ENCODE measurements at places on chromosomes 5 and 9.

DNA sequence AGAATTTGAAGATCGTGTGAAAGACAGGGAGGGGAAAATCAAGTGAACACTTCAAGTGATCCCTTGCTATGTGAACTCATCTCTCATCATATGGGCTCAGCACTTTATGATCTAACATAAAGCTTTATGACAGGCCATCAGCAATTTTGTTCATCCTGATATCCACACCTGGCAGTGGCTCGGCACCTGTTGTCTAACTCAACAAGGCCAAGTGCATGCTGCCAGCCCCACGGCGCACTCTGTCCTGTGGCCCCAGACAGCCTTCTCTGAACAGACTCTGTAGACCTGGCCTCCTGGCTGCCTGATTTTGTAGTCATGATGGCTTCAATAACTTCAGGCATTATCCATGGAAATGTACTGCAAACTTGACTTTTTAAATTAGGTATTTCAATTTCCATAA lies 106.3 kb downstream of the MEF2C start:
- DNase-seq: no peak

GRCh38 chr9:134287591-134288491 lies 38.4 kb upstream of the RXRA start:
- DNase-seq: no peak

- no peak for DNase-seq
These were observed 32.8 kb downstream of the GALNT10 start for GRCh38 chr5:154223320-154223719.

DNA sequence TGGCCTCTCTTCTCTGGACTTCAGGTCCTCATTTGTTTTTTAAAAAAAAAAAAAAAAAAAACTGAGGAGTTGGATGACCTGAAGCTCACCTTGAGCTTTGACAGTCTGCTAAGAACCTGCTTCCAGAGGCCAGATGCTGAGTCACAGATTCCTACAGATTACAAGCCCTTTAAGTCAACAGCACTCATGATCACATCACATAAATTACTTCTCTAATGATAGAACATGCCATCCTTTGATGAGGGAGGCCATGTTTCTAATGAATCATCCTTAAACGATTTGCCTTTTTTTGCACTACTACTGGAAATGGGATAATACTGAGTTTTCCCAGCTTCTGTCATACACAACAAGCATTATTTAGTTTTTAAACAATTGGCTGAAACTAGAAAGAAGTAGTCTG lies 34.2 kb upstream of the MYOT start:
- peak; percentile 70 for DNase-seq

- no peak for DNase-seq
These were observed 15.2 kb upstream of the KCNMB1 start for GRCh38 chr5:170404398-170404797.

GRCh38 chr5:9498541-9499497 lies 47.1 kb downstream of the SEMA5A start:
- peak; percentile 17 for DNase-seq

DNA sequence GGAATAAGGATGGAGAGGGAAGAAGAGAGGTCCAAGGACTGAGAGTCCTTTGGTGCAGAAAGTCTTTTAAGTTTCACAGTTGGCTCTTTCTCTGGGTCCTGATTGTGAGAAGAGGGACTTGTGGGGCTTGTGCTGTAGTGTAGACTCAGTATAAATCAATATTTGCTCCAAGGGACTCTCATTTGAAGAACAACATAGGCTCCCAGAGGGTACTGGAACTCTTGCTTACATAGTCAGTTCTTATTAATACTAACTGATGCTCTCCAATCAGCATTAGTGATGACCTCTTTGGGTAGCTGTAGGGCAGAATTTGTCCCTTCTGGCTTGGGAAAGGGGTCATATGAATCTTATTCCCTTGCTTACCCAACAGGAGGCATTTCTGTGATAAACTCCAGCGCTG lies 62.5 kb upstream of the CXCL14 start:
- no peak for DNase-seq

GRCh38 chr9:115923903-115924668 lies 229.5 kb upstream of the PAPPA start:
- DNase-seq: peak; percentile 95

- no peak for DNase-seq
These were observed 4.7 kb downstream of the SEMA4D start for GRCh38 chr9:89493181-89493580.

DNA sequence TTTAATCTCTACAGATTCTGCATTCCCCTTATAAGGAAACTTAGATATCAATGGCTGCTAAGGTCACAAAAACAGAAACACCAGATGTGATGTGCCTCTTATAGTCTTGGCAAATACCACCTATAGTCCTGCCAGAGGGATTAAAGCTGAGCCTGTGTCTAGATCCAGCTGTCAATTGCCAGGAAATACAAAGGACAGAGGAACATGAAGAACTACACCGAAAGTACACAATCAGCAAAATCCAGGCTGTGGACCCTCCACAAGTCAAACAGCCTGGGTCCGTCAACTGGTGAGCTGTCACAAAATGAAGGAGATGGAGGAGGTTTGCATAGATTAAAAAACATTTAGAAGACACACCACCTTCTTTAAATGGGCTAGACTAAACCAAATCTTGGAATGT lies 85.4 kb downstream of the KLF4 start:
- DNase-seq: no peak

DNA sequence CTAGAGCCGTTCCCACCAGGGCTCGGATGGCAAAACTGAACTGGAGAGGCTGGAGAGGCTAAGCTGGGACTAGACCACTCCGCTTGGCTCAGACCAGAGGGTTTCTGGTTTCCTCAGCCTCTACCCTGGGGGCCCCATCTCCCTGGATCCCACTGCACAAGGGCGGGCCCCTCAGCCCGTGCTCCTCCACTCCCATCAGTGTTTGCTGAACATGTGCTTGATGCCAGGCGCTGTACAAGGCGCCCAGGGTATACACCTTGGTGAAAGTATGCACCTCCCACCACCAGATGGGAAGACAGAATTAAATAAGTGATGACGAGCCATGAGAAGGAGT lies 18.0 kb downstream of the GPX3 start:
- DNase-seq: no peak

DNA sequence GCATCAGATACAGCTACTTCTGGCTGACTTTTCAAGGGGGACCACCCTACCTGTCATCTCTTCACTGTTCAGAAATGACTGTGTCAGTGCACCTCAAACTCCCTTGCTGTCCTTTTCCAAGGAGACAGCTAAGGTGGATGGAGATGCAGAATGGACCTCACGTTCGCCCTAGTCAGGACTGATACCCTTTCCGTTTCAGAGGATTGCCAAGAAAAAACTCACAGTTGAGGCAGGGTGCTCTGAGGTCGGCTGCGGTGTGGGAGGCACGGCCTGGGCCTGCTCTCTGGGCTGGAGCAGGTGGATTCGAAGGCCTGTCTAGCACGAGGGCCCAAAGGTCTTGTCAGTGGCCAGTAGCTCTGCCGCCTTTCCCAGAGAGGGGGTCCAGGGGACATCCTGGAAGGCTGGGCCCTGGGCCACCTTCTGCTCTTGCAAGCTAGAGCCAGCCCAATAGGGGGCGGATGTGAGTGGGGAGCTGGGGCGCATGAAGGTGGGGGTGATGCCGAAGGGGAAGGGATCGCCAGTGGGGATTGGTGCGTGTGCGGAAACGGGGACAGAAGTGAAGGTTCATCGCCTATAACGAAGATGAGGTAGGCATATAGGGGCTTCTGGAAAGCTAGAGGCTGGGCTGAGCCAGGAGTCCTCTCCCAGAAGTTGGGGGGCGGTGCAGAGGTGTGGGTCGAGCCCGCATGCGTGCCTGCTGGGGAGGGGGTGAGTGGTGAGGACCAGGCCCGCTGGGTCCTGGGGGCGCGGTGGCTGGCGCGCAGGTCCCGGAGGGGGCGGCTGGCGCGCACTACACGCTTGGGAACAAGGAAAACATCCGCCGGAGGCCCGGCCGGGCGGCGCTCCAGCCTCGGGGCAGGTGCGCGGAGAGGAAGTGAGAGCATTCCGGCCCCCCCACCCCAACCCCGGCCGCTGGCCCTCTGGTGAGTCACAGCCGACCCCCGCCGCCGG lies 2.5 kb upstream of the MSMP start:
- peak; percentile 27 for DNase-seq

GRCh38 chr9:133357656-133358055 lies 1.3 kb downstream of the SURF2 start:
- DNase-seq: no peak

GRCh38 chr9:20441711-20442423 lies 180.4 kb downstream of the MLLT3 start:
- no peak for DNase-seq

- DNase-seq: no peak
These were observed 67.5 kb downstream of the SEMA6A start for GRCh38 chr5:116507051-116507537.

GRCh38 chr5:55699041-55699688 lies 13.0 kb downstream of the SLC38A9 start:
- no peak for DNase-seq

DNA sequence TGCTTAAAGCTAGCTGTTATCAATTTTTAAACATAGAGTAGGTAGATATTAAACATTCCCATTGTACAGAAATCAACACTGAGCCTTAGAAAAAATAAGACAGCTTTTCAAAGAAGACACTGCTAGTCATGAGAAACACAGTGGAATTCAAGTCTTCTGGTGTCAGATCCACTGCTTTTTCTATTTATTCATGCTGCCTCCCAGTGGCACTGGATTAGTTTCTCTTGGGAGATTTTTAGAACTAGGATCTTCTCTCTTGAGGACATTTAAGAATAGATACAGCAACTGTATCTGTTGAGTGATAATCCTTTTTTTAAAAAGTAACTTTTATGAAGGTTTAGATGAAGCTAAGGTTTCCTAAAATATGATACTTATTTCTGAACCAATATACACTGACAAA lies 1635.4 kb upstream of the C9orf72 start:
- no peak for DNase-seq

DNA sequence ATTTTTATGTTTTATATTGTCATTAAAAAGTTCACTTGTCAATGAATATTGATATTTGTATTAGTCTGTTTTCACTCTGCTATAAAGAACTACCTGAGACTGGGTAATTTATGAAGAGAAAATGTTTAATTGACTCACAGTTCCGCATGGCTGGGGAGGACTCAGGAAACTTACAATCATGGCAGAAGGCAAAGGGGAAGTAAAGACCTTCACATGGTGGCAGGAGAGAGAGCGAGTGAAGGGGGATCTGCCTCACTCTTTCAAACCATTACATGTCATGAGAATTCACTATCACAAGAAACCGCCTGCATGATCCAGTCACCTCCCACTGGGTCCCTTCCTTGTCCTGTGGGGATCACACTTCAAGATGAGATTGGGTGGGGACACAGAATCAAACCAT lies 27.4 kb downstream of the SRD5A1 start:
- DNase-seq: no peak

DNA sequence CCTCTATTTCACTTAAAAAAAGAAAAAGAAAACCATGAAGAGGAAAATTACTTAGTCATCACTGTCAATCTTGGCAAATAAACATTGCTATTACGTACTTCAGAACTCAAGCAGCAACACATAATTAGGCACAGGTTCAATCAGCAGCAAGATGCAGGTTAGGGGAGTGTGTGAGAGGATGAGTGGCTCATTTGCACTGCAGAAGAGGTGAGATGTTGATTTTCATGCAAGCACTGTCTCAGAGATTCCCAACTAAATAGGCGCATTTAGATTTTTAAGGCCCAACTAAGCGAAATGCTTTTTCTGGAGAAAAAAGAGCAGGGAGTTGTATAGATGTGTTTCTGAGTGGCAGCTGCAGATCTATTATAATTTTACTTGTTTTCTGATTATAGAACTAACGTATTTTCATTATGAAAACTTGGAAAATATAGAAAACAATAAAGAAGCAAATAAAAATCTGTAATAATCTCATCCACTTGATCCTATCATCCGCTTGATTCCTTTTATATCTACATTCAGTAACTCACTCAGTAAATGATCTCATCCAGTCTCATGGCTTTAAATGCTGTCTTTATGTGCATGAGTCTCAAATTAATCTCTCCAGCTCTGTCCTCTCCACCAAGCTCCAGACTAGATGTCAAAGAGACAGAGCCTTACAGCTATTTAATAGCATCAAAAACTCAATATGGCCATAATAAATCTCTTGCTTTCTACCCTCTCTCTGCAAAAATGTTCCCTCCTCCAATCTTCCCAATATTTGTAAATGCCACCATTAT lies 162.5 kb downstream of the ZNF462 start:
- DNase-seq: no peak

GRCh38 chr5:167934551-167934971 lies 356.9 kb upstream of the WWC1 start:
- DNase-seq: no peak

GRCh38 chr5:151721087-151721646 lies 34.5 kb upstream of the SPARC start:
- no peak for DNase-seq

GRCh38 chr9:92480291-92480771 lies 2.0 kb downstream of the ASPN start:
- DNase-seq: no peak

GRCh38 chr9:126111556-126111955 lies 215.1 kb upstream of the MVB12B start:
- no peak for DNase-seq

GRCh38 chr5:76427206-76428140 lies 24.4 kb downstream of the IQGAP2 start:
- DNase-seq: no peak

DNA sequence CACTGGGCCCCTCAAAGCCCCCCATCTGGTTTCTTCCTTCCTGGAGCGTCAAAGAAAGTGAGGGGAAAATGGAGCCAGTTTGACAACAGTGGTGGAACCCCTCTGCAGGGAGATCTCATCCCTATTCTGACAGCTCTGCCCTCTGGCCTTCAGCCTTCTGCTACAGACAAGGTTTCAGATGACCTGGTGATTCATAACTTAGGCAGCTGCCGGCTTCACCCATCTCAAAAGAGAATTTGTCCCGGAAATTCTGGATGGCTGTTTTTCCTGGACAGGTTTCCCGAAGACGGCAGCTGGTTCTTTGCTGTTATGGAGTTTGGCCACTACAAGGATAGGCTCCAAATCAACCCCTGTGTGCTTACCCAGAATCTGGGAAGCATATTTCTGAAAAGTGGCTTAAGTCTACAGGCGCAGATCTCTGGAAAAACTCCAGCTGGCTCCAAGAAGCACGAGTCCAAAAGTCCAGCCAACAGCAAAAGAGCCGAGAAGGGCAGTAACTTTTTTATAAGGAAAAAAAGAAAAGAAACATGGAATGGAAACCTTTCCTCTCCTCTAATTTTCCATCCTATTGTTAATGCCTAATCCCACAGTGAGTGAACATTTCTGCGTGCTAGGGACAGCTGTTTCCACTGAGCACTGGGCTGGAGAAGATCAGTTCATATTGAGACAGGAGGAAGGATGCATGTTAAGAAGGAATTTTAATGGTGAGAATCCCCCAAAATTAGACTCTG lies 54.5 kb downstream of the ZNF366 start:
- peak; percentile 58 for DNase-seq

- no peak for DNase-seq
These were observed 13.2 kb upstream of the IRX4 start for GRCh38 chr5:1895739-1896420.

DNA sequence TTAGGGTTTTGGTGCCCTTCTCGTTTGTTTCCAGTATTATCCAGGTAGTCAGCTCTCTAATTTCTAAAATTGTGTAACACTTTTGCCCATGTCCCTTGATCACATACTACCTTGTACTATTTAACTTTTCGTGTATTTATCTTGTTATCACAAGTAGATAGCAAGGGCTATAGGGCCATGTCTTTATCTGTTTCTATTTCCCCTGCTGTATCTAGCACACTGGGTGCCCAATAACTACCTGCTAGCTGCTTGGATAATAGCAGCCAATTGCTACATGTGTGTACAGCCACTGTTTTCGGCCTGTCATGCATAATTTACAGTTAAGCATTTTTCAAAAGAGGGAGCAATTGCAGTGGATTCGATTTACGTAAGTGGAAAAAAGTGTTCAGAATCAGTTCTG lies 64.8 kb upstream of the TNFAIP8 start:
- DNase-seq: no peak

All from HFFc6 (cell line).